ENCODE measurements at places on chromosomes 7 and 10.

- no peak for DNase-seq
Measured at GRCh38 chr10:133159950-133160825, at the start of gene KNDC1. TSS of gene KNDC1 (plus strand) at chr10:133160219. CDS start at chr10:133160468, 249 bp downstream.

DNA sequence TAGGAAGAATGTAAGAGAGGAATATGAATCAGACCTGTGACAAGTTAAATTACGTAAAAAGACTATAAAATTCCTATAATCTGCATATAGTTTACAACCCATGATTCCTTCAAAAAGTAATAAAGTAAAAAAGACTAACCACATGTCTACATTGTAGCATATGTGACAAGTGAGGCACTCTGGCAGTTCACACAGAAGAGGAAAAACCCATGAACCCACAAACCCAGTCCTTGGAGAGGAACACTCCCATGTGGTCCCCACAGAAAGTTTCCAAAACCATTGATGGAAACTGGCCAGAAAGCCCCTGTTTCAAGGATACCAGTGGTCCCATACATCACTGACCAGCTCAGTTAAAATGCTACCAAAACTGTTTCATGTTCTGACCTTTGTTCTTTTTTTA, 15.7 kb downstream of the KDM7A start:
- DNase-seq: no peak

DNA sequence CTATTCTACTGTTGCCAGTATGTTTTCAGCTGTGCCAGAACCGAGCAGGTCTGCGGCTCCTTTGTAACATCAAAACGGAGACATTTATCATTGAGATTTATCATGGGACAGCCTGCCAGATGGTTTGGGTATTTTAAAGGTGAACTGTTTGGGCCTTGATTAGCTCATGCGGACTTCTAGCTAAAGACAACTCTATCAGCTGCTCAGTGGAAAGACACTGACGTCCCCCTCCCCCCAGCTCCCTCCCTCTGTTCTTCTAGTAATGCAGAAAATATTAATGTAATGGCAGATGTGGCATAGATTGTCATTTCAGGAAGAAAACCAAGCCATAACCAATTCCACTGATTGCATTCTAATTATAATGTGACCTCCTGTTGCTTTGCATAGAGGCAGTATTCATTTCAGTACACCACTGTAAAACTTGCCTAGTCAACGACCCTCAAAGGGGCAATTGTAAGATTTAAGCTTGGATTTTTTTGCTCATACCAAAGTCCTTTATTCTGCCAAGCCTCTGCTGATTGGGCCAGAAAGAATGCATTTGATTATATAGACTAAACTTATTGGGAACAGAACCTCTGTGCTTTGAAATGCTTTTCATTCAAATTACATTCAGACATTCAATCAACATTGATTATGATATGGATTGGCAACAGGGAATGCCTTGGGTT, 966.8 kb downstream of the LRMDA start:
- DNase-seq: no peak

DNA sequence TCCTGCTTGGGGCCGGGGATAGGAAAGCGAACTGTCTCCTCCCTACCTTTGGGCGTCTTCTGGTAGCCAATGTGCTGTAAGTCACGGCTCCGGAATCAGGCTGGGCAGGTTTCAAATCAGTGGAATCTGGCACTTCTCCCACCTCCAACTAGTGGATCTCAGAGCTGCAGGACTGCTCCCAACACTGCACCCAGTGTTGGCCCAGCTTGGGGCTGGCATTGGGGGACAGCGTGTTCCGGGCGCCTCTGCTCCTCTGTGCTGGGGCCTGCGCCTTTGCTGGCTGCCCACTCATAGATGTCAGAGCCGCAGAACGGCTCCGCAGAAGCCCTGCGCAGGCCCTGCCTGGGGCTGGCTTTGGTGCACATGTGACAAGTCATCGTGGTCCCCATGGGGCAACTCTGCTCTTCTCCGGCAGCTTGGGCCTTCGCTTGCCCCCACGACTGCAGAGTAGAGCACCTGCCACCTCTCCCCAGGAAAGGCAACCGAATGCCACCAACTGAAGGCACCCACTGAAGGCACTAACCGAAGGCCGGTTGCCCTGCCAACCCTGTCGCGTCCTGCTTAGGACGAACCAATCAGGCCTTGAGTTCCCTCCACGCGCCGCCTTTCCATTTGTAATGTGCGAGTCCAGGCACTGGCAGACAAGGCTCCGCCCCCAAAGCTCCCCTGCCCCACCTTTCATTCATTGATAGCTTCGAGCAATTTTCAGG, 85.5 kb upstream of the ABI1 start:
- DNase-seq: no peak

DNA sequence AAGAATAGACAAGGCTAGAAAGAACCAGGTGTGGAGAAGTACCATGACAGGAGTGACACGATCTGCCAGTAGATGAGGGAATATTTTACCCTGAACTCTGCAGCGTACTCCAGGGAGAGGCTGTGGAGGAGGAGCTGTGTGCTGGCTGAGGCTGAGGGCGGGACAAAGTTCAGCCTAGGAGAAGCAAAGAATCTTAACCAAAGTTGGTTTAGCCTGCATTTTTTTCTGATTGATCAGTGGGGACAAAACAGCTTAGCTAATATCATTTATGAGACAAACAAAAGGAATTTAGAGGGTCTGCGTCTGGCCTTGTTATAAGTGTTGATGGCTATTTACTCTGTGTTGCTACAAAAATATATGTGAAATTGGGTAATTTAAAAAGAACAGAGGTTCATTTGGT, 5.2 kb upstream of the NPSR1 start:
- DNase-seq: no peak

- no peak for DNase-seq
Measured at GRCh38 chr10:23439452-23439960, 631 bp downstream of the OTUD1 start.

DNA sequence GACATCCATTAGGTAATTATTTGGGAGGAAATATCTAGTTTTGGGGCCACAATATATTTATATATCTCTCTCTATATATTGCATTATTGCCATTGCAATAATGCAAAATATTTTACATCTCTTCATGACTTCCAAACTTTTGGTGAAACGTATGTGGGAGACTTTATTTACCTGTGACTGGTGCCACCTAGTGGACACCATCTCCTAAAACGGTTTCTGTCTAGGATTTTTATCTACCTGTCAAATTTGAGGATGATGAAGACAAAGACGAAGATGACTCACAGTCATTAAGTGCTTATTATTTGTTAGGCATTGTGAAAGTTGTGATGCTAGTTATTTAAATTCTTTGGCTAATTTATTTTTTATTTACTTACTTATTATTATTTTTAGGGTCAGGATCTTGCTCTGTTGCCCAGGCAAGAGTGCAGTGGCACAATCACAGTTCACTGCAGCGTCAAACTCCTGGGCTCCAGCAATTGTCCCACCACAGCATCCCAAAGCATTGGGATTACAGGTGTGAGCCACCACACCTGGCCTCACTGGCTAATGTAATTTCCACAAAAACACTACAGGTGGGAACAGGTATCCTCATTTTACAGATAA, 18.7 kb upstream of the CBLL1 start:
- peak; percentile 37 for DNase-seq

GRCh38 chr10:86356296-86356695, 10.3 kb downstream of the GRID1 start:
- DNase-seq: no peak
